ENCODE measurements at places on chromosomes 3 and 15.

GRCh38 chr15:35784745-35785144, 238.8 kb upstream of the DPH6 start:
- H3K36me3 ChIP-seq, result no peaks in the 10 kb centered on the region
- H3K4me3 ChIP-seq, result no peak overlapping the region
- H3K27me3 ChIP-seq, result no peaks in the 10 kb centered on the region
- no peak for DNase-seq

DNA sequence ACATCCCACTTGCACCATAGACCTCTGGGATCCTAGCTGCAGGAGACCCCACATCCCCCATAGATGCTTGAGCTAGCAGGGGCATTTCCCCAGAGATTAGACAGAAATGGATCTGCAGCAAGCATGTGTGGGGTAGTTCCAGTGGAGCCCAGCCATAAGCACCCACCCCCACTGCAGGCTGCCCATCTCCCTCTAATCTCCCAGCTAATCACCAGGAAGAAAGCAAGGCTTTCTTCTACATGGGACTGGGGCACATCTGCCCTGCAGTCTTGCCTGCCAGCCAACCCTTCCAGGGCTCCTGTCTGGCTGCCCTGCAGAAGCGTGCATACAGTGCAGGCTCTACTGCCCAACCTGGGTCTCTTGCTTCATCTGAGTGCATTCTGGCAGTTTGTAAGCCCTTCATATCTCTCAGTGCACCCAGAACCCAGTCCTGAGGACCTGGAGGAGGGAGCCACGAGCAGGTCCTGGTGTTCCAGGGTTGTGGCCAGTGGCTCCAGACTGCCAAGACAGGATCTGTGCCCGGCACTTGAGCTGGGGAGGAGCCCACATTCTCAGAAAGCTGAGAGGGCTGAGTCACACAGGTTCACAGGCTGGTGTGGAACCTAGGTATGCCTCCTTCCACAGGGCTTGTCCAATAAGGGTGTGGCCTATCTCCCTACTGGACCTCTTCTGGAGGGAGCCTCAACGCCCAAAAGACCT, 49.9 kb upstream of the IGSF11 start:
- H3K27me3 ChIP-seq, result no peaks in the 10 kb centered on the region
- H3K27ac ChIP-seq, result no peak overlapping the region
- no peak for DNase-seq
- no peaks in the 10 kb centered on the region for H3K36me3 ChIP-seq
- H3K4me1 ChIP-seq, result no peaks in the 10 kb centered on the region

GRCh38 chr3:142087676-142088075, 61.7 kb downstream of the TFDP2 start:
- no peak overlapping the region for H3K4me3 ChIP-seq
- DNase-seq, result no peak
- H3K27ac ChIP-seq, result no peak overlapping the region
- no peaks in the 10 kb centered on the region for H3K27me3 ChIP-seq

DNA sequence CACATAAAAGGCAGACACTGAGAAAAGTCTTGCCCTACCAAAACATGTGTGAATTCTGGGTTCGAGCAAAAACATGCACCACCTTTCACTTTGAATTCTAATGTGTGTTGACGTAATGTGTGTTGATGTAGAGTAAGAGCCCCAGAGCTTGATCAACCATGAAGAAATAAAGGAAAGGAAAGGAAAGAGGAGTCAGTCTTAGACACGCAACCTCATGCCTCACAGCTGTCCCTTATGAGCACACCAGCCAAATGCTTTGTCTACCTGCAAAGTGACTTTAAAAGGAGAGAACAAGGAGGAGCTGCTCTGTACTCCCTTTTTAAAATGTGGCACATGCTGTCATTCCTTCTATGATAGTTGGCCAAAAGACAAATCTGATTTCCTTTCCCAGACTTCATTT, 80.8 kb downstream of the RFTN1 start:
- no peaks in the 10 kb centered on the region for H3K27me3 ChIP-seq
- DNase-seq, result no peak
- no peak overlapping the region for H3K4me3 ChIP-seq
- peaks cover 20% of the 10 kb centered on the region for H3K36me3 ChIP-seq

- H3K4me3 ChIP-seq, result no peak overlapping the region
- no peak overlapping the region for H3K27ac ChIP-seq
- H3K27me3 ChIP-seq, result peaks cover 83% of the 10 kb centered on the region
- H3K36me3 ChIP-seq, result no peaks in the 10 kb centered on the region
- no peaks in the 10 kb centered on the region for H3K4me1 ChIP-seq
Measured at GRCh38 chr15:68431037-68431791, 749 bp downstream of the ITGA11 start.

GRCh38 chr3:56792193-56792592, 9.6 kb downstream of the ARHGEF3 start:
- no peak for DNase-seq
- H3K4me3 ChIP-seq, result peak overlapping the region; percentile 75
- peaks cover 54% of the 10 kb centered on the region for H3K36me3 ChIP-seq
- peaks cover 68% of the 10 kb centered on the region for H3K4me1 ChIP-seq

DNA sequence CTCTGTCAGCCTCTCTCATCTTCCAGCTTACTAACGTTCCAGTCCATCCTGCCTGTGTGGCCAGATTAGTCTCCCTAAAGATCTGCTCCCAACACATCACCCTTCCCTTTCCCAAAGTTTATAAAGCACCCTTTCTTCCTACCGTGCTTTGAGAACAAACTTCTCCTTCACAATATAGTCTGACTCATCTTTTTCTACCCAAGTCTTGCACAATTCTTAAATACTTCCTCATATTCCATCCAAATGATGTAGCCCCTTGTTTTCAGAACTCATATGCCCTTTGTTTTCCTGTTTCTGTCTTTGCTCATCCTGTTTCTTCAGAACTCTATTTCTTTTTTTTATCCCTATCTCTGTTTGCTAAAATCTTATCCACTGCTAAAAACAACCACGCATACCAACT, 326.8 kb downstream of the MFSD1 start:
- no peak overlapping the region for H3K4me3 ChIP-seq
- H3K36me3 ChIP-seq, result no peaks in the 10 kb centered on the region

- peaks cover 25% of the 10 kb centered on the region for H3K36me3 ChIP-seq
- H3K4me3 ChIP-seq, result peak overlapping the region; percentile 43
- no peak for DNase-seq
Measured at GRCh38 chr3:111594205-111594604, 941 bp downstream of the ZBED2 start.

GRCh38 chr3:30696896-30697295, 90.5 kb downstream of the TGFBR2 start:
- peaks cover 42% of the 10 kb centered on the region for H3K36me3 ChIP-seq
- no peak for DNase-seq
- no peak overlapping the region for H3K4me3 ChIP-seq
- H3K27me3 ChIP-seq, result no peaks in the 10 kb centered on the region
- no peak overlapping the region for H3K27ac ChIP-seq
- peaks cover 29% of the 10 kb centered on the region for H3K4me1 ChIP-seq
